Amniotic stem cell (primary cell): ENCODE measurements at places on chromosomes 4 and X.

- no peak for DNase-seq
Measured at GRCh38 chrX:33175201-33175600, 36.1 kb downstream of the DMD start.

DNA sequence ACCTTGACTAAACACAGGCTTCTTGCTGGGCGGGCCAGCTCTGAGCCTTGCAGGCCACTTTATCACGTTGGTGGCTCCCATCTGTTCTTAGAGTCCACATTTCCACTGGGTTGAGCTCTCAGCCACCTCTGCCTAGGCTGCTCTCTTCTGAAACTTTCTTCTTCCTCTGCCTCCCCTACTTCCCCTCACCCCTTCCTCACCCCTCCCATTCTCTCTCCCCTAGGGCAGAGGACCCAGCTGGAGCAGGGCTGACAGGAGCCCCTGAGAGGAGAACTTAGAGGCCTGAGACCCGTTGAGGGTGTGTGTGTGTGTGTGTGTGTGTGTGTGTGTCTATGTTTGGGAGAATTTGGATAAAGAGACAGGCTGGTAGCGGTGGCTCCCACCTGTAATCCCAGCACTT lies 19.9 kb upstream of the TMSB4X start:
- DNase-seq, result no peak

GRCh38 chrX:79270401-79270800 lies 96.7 kb downstream of the ITM2A start:
- DNase-seq, result no peak

DNA sequence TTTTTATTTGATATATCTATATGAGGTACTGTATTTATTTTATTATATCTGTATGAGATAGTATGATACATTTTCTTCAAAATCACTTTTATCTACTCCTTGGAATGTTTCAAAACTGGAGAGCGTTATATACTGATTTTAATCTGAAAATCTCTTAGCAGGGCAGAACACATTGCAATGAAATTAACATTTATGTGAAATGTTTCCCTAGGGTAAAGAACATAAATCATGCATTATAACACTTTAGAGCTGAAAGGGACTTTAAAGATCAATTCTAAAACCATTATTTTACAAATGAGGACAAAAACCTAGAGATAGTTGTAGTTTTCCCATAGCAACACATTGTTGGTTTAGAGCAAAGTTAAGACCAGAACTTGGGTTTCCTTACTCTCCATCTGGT lies 153.7 kb downstream of the ATOH1 start:
- DNase-seq, result no peak

- no peak for DNase-seq
Measured at GRCh38 chr4:9812501-9813340, 31.3 kb downstream of the DRD5 start.

GRCh38 chr4:185587427-185588161 lies 52.3 kb upstream of the PDLIM3 start:
- DNase-seq, result no peak

GRCh38 chr4:112141366-112142138 lies 3.7 kb upstream of the FAM241A start:
- no peak for DNase-seq

- no peak for DNase-seq
Measured at GRCh38 chr4:57401586-57401985, 291.4 kb upstream of the IGFBP7 start.

GRCh38 chr4:108877821-108878220 lies 115.0 kb upstream of the ETNPPL start:
- no peak for DNase-seq

DNA sequence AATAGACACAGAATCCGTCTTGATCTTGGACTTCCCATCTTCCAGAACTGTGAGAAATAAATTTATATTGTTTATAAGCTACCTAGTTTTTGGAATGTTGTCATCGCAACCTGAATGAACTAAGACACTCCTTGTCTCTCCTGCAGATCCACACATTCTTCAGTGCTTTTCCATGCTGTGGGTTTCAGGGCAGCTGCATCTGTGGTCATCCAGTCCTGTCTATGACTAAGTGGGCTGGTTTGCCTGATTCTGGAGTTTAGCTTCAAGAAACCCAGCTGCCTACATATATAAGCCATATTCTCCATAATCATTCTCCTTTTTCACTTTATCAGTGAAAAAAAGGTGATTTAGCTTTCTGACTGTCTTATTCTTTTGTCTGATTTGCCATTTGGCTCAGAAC lies 170.3 kb upstream of the KIT start:
- DNase-seq, result no peak

- DNase-seq, result no peak
Measured at GRCh38 chr4:153887217-153887616, 98.3 kb upstream of the SFRP2 start.

DNA sequence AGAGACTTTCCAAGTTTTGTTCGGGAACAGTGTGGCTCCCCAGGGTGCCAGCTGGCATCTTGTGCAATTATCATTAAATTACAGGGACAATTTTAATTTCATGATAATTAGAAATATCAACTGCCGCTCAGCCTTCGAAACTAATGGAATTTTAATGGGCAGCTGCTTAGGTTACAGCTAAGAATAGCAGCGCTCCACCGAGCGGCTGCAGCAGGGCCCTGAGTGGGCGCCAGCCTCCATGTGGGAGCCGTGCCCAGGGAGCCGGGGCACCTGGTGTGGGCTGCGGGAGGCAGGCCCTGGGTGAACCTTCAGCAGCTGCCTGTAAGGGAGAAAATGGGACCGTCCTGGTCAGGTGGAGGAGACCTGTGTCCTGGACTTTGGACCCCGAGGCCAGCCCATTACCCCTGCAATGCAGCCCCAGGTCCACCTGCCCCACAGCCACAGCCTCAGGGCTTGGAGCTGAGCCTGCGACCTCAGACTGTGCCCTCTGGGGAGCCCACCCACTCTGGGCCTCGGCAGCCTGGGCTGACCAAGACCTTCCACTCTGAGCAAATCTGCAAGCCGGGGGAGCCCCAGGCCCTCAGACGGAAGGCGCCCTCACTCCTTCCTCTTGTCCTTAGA lies 21.1 kb downstream of the MSANTD1 start:
- DNase-seq, result no peak

- no peak for DNase-seq
Measured at GRCh38 chrX:15056044-15056443, 182.8 kb downstream of the MOSPD2 start.

DNA sequence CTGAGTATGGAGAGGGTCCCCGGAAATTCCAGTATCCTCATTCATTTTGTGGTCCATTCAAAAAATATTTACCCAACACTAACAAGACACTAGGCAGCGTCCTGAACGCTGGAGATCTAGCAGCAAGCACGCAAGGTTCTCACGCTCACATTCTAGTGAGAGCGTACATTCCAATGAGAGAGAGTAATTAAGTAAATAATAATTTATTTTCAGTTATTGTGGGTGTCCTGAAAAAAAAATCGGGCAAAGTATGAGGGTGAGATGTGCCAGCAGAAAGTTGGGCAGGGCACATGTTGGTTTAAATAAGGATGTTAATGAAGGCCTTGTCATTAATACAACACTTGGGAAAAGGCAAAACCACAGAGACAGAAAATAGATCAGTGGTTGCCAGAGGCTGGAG lies 4.0 kb upstream of the TMEM156 start:
- no peak for DNase-seq

DNA sequence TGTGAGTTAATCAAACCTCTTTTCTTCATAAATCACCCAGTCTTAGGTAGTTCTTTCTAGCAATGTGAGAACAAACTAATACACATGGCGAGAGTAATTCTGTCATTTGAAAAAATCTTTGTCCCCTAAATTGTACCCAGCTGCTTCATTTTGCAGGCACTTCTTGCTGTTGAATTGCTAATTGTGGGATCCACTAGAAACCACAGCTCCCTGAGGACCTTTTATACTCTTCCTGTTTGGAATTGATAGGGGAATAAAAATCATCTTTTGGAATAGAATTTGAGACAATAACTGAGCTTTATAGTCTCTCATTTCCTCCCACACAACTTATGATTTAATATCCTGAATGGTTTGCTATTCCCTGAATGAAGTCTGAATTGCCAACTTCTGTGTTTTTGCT lies 170.2 kb downstream of the PACRGL start:
- no peak for DNase-seq

DNA sequence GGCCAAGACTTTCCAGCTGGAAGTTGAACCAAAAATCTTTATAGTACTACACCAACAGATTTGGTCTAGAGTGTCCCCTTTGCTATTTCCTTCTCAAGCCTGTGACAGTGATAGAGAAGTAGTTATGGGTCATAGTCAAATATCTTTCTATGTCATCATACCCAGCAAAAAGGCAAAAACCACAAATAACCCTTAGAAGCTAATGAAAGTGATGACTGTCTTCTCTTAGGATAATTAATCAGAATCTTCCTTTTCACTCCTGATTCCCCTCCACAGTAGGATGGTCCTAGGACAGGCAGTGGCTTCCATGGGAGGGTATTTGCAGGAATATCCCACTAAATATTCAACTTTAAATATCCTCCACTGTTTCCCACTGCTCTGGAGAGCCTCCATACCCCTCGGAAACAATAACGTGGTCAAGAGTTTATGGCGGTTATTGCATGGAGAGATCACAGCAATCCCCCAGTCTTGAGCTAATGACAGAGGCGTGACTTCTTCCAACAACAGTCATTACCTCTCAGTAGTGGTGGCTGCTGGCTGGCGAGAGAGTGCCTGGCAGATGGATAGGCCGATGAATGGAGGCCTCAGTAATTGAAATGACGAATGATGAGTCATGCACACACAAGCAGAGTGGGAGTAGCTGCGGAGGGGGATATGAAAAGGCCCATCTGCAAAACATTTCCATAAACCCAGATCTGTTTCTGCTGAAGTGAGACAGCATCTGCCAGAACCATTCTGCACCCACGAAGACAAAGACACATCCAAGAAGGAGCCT lies 154.9 kb downstream of the STK32B start:
- DNase-seq, result peak; percentile 51

- no peak for DNase-seq
Measured at GRCh38 chrX:54961750-54962149, 32.2 kb downstream of the PFKFB1 start.

DNA sequence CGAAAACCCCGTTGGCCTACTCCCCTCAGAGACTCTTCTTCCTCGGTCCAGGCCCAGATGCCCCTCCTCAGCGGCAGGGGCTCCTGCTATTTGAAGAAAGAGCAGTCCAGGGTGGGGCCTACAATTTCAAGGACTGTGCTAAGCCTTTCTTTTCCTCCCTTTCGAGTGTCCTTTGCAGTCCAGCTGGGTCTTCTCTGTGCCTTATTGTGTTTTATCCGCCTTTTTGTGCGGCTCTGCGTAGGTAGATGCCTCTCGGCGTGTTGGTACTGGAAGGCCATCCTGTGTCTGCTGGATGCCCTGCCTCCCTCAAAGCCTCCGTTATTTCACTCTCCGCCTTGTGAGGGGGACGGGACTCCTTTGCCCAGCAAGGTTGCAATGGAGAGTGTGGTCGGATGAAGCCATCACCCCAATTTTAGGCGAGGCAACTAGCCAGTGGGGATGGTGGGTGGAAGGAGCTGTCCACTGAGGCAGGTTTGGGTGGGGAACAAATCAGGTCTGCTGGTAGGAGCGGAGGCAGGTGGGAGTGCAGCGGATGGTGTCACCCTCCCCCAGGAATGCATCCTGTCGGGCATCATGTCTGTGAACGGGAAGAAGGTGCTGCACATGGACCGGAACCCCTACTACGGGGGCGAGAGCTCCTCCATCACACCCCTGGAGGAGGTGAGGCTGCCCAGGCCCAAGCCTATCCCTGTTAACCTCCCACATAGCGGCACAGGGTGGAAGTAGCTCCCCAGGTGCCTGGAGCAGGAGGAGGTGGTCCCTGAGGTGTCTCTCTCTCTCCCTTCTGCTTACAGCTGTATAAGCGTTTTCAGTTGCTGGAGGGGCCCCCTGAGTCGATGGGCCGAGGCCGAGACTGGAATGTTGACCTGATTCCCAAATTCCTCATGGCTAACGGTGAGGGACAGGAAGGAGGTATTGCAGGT lies 1.3 kb downstream of the GDI1 start:
- no peak for DNase-seq

DNA sequence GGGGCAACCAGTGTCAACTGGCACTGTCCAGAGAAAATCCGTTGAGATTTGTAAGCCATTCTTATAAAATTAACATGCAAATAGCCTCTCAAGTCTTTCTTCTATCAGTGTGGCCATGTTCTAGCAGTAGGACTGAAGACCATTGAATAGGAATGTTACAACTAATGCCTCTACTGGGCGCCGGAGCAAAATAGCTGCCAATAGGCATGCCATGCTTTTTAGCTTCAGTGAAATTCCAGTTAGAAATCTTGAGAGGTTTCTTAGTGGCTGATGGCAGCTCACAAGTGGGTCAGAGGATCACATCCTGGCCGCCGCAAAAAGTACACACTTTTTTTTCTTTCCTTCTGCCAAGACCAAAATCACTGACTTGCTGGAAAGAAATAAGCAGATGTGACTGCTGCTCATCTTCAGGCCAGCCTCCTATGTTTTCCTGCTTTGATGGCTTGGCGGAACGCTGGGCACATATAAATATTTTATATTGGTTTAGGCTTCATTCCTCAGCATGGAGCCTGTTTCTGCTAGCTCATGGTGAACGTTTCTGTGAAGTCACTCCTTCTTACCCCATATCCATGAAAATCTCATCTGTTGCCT lies 293.1 kb downstream of the TENM3 start:
- DNase-seq, result no peak

DNA sequence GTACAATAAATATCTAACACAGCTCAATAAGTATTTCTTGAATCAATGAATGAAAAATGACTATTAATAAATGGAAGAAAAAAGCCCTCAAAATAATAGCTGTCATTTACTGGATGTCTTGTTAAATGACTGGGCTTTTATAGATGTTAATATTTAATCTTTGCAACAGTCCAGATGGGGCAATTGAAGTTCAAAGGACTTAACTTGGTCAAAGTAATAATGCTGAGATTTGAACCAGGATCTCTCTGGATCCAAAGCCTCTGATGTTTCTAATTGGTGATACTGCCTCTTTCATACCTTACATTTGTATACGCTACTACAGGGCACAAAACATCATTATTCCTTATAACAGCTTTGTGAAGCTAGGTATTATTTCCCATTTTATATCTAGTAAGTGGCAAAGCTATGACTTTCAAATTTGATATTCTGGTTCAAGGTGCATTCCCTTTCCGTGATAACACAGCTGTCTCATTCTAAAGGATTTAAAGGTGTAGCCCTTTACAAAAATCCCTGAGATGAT lies 72.6 kb downstream of the DCK start:
- DNase-seq, result no peak

- no peak for DNase-seq
Measured at GRCh38 chrX:46710927-46711623, 47.8 kb downstream of the SLC9A7 start.

- no peak for DNase-seq
Measured at GRCh38 chrX:38004046-38004445, 2.3 kb upstream of the SYTL5 start.

- DNase-seq, result no peak
Measured at GRCh38 chr4:112299721-112300120, 2.6 kb downstream of the ALPK1 start.

DNA sequence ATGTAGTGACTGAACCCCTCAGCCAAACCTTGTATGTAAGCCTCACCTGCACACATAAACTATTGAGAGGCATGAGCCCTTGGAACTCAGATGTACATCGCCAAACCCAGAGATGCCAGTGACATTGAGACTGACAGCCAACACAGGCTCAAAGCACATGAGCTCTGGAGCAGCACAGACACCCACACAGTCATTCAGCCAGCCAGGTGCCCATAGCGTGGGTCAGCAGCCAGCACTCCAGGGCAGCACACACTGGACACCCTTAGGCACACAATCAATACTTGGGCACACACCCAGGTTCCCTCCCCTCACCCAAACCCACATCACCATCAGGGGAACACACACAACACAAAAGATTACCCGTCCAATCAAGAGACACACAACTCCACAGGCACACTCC lies 4.3 kb upstream of the TIMP1 start:
- DNase-seq, result no peak
